ENCODE measurements at places on chromosomes 16 and 17.
A peak's percentile ranks its signal among the peaks of the same experiment; 100 is the strongest.

- DNase-seq: no peak
Observed at GRCh38 chr17:70447588-70447987, 278.3 kb downstream of the KCNJ2 start.

DNA sequence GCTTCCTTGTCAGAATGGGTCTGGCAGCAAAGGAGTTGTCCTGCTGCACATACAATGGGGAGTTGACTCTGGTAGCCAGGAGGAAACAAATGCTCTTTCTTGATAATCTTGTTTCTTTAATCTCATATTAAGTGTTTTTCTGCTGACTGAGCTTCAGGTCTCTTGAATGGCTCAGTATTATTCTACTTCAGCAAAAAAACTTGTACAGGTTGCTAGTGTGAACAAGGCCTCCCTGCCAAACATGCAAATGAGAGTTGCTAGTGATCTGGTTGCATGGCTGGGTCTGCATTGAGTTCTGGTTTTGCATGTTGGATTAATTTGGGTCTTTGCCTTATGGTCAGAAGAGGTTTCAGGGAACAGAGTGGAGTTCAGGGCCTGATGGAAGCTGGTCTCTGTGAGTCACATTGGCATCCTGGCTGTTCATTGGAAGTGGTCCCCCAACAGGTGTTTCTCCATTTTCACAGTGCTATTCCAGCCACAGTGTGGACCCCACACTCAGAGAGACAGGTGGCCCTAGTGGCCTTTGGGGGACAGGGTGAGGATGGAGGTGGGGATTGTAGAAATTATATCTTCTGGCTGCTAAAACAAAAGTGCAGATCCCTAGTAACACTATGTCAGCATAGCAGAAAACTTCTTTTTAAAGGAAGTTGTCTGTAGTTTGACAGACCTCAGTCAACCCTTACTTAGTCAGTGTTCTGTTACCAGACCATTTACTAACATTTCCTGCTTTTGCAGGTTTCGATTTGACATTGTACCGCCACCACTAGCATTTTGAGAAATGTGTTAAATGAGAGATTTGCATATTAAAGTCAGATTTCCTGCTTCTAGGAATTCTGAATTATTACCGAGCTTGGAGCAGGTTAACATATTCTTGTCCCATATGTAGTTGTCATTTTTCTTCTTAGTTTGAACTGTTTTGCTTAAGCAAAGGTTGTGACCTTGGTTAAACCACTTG is 47.1 kb downstream of the EPN2 start:
- DNase-seq: no peak

- DNase-seq: no peak
Observed at GRCh38 chr17:63150490-63150889, 184.5 kb downstream of the TANC2 start.

DNA sequence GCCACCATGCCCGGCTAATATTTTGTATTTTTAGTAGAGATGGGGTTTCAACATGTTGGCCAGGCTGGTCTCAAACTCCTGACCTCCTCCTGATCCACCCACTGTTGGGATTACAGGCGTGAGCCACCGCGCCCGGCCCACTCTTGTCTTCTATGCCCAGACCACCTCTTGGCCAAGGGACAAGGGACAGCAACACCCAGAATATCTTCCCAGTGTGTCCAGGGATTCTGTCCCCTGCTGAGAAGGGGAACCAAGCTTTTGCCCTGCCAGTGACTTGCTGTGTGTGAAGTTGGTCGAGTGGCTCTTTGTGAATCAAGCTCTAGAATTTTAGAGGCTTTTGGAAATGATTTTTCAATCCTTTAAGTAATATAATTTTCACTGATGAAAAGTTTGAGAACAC is 1.7 kb upstream of the MPO start:
- DNase-seq: no peak

DNA sequence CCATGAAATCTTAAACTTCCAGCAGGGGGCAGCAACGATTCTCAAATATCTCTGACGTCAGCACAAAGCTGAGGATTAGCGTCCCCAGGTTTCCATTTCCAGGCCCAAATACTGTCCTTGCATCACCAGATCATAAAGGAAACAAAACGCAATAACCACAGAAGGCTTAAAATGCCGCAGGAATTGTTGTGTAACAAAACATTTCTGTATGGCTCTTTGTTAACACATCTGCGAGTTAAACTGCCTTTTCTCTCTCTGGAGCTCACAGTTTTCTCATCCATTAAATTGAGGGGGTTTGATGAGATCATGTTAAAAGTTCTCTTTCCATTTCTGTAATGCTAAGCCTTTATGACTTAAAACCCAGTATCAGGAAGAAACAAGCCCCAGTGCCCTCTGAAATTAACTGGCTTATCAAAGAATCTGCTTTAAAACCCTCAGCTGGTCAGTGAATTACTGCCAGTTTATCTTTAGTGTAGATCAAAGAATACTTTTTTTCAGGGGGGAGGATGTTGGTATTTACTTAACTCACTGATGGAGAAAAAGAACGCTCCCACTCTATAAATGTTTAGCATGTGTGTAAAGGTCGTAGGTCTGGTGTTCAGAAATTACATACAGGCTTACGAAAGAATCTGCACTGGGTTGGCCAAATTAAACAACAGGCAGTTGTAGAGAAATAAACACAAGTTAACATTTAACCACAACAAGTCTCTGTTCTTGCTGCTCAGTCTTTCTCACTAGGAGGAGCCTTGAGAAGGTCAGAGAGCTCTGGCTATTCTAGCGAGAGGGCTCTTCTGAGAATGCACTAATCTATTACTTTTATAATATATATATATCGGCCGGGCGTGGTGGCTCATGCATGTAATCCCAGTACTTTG is 10.6 kb upstream of the TERF2 start:
- peak; percentile 97 for DNase-seq

GRCh38 chr16:84700446-84701300 is 873 bp downstream of the USP10 start:
- peak; percentile 57 for DNase-seq

DNA sequence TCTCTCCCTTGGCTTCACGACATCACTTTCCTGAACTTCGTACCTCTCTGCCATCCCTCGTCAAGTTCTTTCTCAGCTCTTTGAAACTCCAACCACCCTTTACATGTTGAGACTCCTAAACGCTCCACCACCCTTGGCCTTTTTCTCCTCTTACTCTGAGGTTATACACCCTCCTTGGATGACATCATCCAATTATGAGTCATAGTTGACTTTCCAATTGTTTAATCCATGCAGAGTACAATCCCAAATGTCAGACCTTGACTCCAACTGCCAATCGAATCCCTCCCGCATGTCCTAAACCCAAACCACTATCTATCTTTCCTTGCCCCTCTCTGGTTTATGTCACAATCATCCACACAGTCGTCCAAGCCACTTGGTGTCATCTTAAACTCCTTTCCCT is 18.4 kb upstream of the C16orf82 start:
- no peak for DNase-seq

- no peak for DNase-seq
Observed at GRCh38 chr16:2915196-2915929, 3.6 kb downstream of the FLYWCH1 start.

DNA sequence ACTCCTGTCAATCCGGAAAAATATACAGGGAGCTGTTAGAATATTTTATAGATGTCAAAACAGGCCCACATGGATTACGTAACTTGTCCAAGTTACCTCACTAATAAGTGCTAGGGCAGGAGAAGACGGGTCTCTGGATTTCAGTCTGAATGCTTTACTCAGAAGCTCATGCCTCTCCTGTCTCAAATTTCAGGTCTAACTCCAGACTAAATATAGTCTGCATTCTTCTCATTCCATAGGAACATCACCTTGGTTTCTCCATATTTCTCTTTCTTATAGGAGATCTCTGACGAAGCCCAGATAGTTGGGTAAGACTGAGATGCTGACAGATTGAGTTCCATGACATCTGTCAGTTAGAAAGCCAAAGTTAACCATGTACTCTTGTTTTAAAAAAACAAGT is 174.2 kb downstream of the STX8 start:
- DNase-seq: peak; percentile 95

GRCh38 chr17:7406235-7406825 is 1.3 kb upstream of the NLGN2 start:
- no peak for DNase-seq

- DNase-seq: no peak
Observed at GRCh38 chr17:57340160-57340981, 84.0 kb downstream of the MSI2 start.

DNA sequence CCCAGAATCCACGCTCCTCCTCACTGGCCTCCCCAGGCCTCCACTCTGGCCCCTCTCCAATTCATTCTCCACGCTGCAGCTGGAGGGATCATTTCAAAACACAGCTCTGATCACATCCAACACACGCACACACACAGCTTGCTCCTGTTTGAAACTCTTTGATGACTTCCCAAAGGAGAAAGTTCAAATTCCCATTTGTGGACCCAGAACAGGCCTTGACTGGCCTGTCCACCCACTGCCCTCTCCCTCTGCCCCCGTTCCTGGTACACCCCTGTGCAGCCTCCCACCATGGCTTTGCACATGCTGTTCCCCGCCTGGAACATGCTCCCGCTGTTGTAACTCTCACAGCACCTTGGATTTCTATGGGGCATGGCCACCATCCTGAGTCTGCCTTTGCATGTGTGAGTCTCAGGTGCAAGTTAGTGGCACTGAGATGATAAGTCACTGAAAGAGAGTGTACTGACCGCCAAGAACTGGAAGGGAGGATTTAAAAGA is 100.0 kb downstream of the GSG1L start:
- no peak for DNase-seq

DNA sequence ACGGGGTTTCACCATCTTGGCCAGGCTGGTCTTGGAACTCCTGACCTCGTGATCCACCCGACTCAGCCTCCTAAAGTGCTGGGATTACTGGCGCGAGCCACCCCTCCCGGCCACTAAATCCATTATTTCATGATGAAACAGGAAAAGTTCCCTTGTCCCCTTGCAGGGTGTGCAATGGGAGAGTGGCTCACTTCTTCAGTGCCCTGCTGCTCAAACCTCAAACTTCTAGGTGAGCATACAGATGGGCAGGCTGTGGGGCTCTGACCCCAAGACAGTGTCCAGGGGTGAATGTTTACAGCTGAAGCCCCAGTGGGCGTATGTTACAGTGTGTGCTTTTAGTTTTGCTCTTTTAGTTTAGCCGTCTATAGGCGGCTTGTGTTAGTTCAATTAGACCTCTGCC is 34.7 kb downstream of the GJC1 start:
- DNase-seq: no peak

GRCh38 chr17:82103553-82104451 is 5.8 kb upstream of the FASN start:
- peak; percentile 35 for DNase-seq

DNA sequence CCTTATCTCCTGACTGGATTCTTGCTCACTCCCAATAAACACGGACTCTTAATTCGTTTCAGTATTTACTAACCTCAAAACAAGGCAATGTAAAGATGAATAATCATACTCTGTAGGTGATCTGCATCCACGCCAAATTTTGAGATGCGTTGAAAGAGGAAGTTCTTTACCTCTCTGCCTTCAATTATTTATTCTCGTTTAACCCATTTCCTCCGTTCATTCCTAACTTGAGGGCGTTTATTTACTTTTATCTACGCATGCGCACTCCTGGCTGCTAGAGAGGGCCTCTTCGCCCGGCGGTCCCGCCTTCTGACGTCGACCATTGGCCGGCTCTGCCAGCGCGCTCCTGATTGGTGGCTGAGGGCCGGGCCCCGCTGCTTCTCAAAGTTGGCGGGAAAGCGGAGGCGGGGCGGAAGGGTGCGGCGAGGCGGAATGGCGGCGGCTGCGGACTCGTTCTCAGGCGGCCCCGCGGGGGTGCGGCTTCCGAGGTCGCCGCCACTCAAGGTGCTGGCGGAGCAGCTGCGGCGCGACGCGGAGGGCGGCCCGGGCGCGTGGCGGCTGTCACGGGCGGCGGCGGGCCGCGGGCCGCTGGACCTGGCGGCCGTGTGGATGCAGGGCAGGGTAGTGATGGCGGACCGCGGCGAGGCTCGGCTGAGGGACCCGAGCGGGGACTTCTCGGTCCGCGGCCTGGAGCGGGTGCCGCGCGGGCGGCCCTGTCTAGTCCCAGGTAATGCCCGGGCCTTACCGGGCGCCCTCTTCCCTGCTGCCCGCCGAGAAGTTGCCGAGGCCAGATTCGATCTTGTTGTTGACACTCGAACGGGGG is at the start of gene RMI2:
TSS of gene RMI2 (plus strand) at position 420 of the 823 bp plus-strand sequence. CDS start at position 433, 13 bp downstream.
- peak; percentile 92 for DNase-seq

GRCh38 chr17:2691965-2692780 is 19.4 kb downstream of the CLUH start:
- no peak for DNase-seq

- no peak for DNase-seq
Observed at GRCh38 chr17:73902416-73903181, 258.4 kb upstream of the SDK2 start.

GRCh38 chr17:80957461-80957941 is 34.1 kb upstream of the CHMP6 start:
- no peak for DNase-seq

DNA sequence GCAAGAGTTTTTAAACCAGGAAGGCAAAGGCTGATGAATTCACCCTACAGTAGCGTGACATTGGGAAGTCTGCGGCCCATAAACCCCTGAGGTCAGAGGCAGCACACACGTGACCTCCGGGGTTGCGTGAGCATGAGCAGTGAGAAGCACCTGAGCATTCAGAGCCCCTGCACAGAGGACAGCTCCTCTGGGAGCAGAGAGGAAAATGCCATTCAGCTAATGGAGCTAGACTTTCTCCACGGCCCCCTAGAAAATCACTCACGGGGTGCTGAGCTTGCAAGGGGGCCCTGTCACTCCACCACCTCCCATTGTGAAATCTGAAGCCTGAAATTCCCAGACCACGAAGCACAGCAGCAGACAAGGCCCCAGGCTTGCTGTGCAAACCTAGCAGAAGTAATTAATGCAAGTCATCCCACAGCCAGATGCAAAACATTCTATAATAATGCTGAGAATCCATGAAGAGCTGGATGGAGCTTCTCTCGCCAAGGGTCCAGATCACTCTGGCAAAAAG is 114.9 kb upstream of the RCVRN start:
- peak; percentile 9 for DNase-seq

- peak; percentile 42 for DNase-seq
Observed at GRCh38 chr17:74361230-74362068, at the start of gene BTBD17. Gene BTBD17 (minus strand): TSS chr17:74361868. CDS start chr17:74361819, 49 bp downstream.

All from iris pigment epithelial cell (primary cell).